Pulmonary artery endothelial cell (primary cell): ENCODE measurements at places on chromosomes 4 and X. TPM values are rescaled to one million over a fixed set of nuclear protein-coding genes. Genes with fewer than 3 reads are reported as not detected.

CNGA1 gene
- not detected in 2 replicates for total RNA-seq

ART3 gene
- 0.07 TPM in 1 of 2 replicates, not detected in the other for total RNA-seq

GRID2 gene
- not detected in 2 replicates for total RNA-seq

RIPPLY1 gene
- total RNA-seq: not detected in 2 replicates

LRIT3 gene
- 0.04 TPM in 1 of 2 replicates, not detected in the other for total RNA-seq

DGKK gene
- total RNA-seq: under 0.01 TPM in 1 of 2 replicates, not detected in the other
